ENCODE measurements at places on chromosomes 3 and 15.

DNA sequence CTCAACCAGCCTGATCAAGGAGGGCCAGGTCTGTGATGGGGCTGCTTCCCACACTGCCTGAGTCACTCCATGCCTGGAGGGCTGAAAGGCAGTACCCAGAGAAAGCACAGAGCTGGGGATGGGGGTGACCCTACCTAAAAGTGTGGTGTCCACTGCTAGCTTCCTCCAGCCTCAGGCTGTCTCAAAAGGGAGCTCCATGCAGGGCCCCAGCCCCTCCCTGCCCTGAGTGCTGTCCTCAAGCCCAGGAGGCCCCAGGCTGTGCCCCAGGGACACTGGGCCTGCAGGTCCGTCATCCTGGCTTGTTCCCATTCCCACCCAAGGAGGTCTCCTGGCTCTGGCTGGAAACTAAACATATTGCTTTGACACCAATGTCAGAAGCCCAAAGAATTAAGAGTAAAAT, 56.8 kb downstream of the ZNF445 start:
- no peak for DNase-seq

GRCh38 chr3:194485881-194486539, 792 bp downstream of the ATP13A3 start:
- no peak for DNase-seq

DNA sequence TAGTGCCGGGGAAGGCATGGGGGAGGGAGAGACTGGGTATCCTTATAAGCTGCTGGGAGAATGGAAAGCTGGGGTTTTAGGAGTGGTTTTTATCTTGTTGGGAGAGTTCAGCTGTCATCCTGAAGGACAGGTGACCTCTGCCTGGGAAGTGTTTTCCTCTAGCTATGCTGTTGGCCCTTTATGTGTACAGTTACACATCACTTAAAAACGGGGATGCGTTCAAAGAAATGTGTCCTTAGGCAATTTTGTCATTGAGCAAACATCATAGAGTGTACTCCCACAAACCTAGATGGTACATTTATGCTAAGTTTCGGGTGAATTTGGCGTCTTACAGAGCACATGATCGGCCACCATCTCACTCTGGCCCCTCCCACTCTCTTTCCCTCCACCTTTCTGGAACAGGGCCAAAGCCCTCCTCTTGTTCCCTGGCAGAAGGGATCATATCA, 164.3 kb upstream of the NUDT16 start:
- DNase-seq: no peak

- DNase-seq: no peak
Measured at GRCh38 chr3:114445233-114445632, 151.4 kb downstream of the TIGIT start.

DNA sequence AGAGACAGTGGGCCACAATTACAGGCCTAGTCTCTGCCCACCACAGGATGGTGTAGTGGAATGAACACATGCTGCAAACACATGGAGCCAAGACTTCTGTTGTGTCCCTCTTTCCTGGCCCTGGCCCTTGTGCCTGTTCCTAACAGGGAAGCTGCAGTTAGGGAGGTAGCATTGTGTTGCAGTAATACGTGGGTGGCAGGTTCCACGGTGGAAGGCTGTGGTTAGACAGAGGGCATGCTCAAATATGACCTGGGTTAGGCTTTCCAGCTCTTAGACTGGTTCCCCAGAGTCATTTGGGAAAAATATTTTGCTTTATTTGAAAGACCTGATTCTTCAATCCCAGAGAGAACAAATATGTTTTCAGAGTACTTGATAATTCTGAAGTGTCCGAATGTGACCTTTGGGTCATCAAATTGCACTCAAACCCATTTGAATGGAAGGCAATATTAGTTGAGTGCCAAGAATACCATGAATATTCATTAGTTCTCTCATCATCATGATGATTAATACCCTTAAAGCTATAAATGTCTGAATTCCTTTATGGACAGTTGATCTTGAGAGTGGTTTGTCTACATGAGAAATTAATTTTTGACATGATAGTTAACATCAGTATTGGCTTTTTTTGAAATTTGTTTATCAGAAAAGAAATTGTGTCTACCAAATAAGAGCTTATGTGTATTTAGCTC, 28.5 kb downstream of the PLAAT1 start:
- no peak for DNase-seq

DNA sequence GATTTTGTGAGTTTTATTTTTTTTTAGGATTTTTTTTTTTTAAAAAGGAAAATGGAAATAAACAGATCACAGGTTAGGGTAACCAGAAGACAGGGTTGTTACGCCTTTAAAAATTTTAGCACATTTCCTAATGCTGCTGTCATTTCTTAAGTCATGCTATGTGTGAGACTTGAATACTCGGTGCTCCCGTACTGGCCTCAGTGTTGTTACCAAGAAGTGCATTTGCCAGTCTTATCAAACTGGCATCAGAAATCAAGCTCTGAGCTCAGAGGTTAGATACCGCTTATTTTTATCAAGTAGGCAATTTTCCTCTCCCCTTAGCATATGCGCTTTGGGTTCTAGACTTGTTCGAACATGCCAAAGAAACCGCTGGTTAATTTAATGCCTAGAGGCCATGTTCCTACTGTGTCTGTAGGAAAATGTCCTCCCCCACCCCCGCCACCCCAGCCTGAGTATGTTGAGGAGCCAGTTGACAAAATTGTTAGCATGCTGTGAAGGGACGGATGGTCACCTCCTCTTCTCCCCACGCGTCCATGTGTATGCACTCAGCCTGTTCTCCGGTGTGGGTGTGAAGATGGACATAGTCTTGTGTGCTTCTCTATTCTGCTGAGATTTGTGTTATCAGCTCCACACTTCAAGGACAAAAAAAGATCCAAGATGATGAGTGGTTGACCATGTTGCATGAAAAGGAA, 88.9 kb downstream of the ITPR1 start:
- no peak for DNase-seq

- DNase-seq: no peak
Measured at GRCh38 chr3:19221081-19221480, 72.8 kb downstream of the KCNH8 start.

- no peak for DNase-seq
Measured at GRCh38 chr3:20700714-20701113, 514.7 kb upstream of the SGO1 start.

DNA sequence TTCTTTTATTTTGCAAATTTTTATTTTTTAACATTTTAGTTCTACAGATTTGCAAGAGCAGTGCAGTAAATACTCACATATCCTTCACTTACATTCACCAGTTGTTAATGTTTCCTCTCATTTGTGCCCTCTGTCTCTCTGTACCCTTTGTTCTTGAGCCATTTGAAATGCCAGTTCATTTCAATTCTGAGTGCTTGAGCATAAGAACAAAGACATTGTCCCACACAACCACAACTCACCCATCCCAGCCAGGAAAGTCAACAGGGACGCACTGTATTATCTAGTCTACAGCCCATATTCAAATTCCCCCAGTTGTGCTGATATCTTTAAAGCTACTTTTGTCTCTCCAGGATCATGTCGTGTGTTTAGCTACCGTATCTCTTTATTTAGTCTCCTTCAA, 141.4 kb upstream of the SLC6A11 start:
- no peak for DNase-seq

All from fibroblast of skin of left biceps (primary cell).